Head of caudate nucleus (tissue), 42 donors: ENCODE measurements at places on chromosomes 2 and 18.

- no peak for DNase-seq
These were observed 59.1 kb upstream of the PSME4 start for GRCh38 chr2:54029721-54030395.

DNA sequence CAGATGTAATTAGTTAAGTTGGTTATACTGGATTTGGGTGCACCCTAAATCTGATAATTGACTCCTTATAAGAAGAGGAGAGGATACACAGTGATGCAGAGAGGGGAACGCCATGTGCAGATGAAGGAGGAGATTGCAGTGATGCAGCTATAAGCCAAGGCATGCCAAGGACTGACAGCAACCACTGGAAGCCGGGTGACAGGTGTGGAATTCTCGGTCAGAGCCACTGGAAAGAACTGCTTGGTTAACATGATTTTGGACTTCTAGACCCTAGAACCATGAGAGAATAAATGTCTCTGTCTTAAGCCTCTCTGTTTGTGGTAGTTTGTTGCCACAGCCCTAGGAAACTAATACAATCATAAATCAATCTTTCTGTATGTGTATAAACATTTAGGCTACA lies 403.3 kb upstream of the CDH20 start:
- no peak for DNase-seq

DNA sequence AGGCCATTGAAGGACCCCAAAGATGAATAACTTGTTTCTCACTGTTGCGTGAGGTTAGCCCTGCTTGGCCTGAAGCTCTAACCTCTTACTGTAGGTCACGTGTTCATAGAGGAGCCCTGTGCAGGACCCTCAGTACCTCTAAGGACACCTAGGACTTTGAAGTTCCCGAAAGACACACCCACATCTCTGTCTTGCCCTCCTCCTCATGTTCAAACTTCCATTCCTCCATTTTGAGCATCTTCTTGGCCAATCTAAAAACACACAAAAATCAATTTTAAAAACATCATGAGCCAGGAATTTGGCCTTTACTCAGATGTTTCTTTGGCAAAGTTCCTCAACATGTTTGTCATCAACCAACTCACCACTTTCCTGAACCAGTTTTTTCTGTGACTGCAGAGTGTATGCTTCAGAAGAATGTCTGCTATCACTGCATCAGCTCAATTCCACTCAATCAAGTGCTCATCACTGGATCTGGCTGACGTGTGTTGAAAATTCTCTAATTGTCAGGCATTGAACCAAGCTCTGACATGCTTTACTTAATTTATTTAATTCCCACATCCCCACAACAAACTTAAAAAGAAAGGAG lies 101.6 kb downstream of the AP1S3 start:
- no peak for DNase-seq

GRCh38 chr2:42834161-42834560 lies 41.8 kb upstream of the HAAO start:
- DNase-seq, result no peak

- no peak for DNase-seq
These were observed 30.9 kb upstream of the DOCK10 start for GRCh38 chr2:225073198-225073597.

GRCh38 chr18:75314606-75315005 lies 104.0 kb downstream of the TSHZ1 start:
- no peak for DNase-seq

GRCh38 chr2:44740678-44741077 lies 200.8 kb upstream of the SIX3 start:
- DNase-seq, result no peak

GRCh38 chr2:68834737-68835376 lies 36.3 kb downstream of the BMP10 start:
- DNase-seq, result no peak

DNA sequence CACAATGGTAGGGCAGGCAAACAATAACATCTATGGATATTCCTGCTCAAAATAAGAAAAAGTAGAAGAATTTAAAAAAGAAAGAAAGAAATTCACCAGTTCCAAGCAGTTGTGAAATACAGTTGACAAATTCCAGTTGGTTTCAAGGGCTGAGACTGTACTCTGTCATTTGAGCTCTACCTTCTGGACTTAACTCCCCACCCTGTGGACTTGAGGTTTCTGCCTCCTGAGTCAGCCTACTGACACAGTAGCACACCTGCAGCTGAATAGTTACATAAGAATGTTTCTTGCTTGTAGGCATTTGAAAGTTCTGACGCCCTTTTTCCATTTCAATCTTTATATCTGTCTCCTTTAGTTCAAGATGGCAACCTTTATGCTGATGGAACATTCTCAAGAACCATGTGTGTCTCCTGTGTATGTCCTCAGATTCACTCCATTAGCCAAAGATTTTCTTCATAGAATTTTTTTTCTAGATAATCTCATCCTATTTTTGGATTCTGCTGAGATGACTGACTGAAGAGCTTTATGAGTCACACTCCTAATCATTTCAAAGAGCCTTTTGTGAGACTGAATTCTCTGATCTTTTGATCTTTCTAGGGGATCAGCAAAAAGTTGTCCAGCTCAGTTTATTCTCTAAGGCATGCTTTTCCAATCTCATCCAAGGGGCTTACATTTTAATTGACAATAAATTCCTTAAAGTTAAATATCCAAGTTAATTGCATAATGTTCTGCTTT lies 19.1 kb downstream of the NETO1 start:
- no peak for DNase-seq

- DNase-seq, result no peak
These were observed 13.5 kb downstream of the SIX3 start for GRCh38 chr2:44954889-44955592.

DNA sequence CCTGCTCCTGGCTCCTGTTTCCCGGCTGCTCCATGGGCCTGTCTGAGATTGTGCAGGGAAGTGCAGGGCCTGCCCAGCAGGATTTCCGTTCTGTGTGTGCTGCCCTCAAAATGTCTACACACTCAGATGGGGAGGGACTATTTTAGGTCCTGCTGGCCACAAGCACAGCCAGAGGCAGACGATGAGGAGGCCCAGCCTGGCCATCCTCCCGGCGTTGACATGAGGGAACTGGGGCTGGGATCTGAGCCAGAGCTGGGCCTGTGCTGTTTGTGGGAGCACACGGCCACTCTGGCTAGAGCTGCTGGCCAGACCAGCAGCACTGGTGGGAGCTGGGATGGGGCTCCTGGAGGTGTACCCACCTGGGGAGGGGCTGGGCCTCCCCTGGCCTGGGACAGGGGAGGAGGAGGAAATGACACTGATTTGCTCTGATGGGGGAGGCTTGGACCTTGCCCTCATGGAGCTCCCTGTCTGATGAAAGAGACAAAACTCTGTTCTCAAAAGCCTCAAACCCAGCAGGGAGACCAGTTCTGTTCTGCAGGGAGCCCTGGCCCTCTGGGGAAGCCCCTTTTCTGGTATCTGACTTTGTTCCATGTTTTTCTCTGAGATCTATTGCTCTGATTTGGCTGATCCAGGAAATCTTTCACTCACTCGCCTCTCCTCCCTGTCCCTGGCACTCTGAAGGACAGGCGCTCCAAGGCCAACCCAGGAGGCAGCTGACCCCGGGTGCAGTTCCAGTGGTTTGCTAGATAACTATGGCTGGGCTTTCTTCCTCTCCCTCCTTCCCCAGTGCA lies 161.8 kb downstream of the DYSF start:
- DNase-seq, result peak; percentile 58

DNA sequence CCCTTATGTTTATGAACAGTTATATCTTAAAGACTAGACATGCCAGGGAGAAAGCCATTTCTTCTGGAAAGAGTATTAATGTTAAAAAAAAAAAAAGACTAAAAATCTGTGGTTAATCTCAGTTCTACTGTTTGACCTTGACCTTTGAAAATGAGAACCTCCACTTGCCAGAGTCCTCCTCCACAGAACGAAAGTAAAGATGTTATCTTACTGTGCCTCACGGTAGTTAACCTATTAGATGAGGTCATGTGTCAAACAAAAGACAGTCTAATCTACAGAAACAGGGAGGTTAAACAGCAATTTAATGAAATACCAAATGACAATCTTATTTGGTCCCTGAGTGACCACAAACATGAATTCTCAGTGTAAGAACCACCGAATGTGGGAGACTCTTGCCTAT lies 51.2 kb downstream of the SLC14A2 start:
- no peak for DNase-seq

- DNase-seq, result no peak
These were observed 8.7 kb downstream of the CROCC2 start for GRCh38 chr2:240914645-240915525.

- DNase-seq, result no peak
These were observed 85.9 kb upstream of the CCBE1 start for GRCh38 chr18:59783138-59783537.

- DNase-seq, result no peak
These were observed 84.5 kb upstream of the RBBP8 start for GRCh38 chr18:22848615-22849014.

DNA sequence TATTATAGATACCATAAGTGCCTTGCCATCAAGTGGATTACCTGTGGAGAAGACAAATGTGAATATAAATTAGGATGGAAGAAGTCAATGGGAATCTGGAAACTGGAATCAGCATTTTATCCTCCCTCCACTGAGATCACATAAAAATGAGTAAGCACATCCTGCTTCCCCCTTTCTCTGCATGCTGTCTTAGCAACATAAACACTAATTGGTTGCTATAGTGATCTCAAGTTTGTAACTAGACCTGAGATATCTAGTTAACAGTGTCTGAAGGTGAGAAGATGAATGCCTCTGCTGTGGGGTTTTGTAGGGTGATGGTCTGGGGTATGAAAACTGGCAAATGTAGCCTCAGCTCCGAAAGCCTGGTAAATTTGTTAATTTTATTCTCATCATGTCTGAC lies 1357.5 kb upstream of the CELF4 start:
- no peak for DNase-seq
